ENCODE measurements at places on chromosomes 4 and X.

GRCh38 chr4:5780831-5781480 lies 70.0 kb downstream of the EVC start:
- no peak for DNase-seq

GRCh38 chrX:129785160-129785947 lies 5.6 kb downstream of the SASH3 start:
- no peak for DNase-seq

DNA sequence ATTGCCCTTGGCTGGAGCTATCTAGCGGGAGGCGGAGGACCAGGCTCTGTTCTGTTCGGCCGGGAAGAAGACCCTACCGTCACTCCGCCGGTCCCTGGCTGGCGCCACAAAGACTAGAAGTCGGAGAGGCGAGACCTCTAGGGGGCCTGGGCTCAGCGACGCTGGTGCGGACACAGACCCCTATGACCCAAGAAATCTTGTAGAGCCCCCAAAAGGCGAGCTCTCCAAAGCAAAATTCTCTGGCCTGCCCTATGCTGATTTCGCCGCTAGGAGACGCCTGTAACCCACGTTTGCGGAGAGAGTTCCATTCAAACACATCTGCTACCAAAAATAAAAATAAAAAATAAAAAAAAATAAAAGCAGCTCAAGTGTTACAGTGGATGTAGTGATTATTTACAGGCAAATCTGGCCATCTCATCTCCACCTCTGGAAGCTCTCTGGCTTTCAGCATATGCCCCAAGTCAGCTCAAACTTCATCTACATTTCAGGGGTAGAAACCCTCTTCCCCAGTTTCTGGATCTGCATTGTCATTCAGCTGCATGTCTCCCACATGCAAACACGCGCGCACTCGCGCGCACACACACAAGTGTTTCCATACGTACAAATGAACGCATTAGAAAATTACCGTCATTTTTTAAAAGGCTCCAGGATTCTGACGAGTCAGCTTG lies 2.4 kb upstream of the PCDH10 start:
- no peak for DNase-seq

DNA sequence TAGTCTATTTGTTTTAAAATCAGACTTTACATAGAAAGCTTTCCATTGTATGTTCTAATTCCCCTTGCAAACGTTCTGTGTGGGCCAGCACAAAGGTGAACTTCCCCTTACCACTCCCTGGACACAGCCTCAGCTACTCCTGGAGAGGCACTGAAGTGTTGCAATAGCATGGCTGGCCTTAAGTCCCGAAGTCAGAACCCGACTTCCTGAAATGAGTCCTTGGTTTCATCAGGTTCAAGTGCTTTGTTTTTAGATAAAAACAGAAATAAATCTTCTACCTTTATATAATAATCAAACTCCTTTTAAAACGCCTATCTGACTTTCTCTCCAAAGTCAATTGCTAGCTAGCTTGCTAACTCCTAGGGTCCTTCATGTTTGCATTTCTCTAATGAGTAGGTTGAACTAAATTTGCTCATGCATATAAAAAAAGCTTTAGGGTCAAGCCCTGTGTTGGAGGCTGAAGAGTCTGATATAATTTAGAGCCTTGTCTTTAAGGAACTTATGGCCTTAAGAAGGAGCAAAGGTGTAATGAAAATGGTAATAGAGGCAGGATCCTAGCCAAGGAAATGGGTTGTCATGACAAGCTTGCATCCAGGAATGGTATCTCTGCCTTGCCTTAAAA lies 9.0 kb downstream of the BMP3 start:
- peak; percentile 18 for DNase-seq

DNA sequence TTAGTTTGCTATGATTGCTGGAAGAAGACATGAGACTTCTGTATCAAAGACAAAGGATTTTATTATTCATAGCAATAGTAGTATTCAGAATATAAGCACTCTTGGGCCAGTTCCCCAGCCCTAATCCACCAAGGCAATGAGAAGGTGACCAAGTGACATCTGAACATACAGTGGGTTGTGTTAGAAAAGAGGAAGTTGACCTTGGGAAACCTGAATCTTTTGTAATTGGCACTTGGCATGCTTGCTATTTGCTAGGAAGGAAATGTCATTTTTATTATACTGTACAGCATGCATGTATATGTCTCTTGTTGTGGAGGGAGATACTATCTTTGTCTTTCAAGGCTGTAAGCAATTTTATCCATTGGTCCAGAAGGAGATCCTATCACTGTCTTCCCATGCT lies 216.1 kb upstream of the FAT1 start:
- DNase-seq = no peak

DNA sequence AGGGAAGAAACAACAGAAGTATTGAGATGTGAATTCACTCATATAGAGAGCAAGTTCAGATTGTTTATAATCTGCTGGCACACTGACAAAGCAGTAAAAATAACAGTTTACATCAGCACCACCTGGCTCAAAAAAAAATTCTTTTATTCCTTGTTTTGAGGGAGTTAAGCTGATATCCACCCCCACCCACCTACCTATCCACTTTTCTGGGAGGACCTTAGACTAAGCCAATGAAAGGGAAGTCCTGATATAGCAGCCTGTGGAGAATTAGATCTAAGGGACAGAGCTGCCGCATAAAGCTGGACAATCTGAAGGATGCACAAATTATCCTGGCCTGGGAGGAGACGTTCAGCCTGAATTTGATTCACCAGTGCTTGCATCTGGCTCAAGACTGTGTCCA lies 264.5 kb downstream of the RCHY1 start:
- no peak for DNase-seq

DNA sequence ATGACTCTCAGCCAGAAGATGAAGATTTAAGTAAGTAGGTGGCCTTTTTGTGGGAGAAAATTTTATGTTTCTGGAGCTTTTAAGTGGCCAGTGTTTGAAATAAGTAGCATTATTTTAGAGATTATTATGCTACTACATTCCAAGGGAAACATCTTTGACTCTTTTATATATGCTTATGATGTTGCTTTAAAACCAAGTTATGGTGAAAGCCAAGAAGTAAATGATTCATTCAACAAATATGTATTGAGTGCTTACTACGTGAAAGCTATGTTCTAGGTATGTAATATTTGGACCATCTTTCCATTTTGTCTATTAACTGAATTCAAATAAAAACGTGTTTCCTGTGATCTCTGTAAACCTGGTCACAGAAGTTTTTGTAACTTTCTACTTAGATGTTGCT lies 58.3 kb downstream of the ZFX start:
- no peak for DNase-seq

DNA sequence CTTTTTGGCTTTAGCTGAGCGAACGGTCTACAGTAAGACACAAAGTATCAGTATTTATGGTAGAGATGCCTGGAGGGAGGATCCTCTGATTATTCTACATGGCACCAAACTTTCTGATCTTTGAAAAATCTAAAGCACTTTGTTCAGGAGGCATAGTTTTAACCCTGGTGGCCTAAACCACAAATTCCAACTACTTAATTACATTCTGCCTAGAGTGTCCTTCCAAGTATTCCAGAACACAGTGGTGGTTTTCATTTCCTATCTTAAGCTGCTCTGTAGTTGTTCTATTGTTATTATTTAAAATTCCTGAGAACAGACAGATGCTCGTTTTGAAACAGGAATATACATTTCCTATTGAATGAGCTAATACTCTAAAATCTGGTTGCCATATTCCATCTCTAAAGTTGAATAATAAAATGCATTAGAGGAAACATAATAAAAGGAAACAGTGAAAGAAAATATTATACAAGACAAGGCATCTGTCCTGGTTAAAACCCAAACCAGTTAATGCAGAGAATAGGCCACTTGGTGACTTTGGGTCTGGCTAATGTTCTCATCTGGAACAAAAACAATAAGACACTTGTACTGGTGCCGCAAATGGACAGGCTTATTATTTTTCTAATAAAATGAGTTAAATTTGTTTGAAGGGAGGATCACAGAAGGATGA lies 657.4 kb downstream of the SPRY1 start:
- DNase-seq = no peak

GRCh38 chrX:139332441-139332840 lies 198.1 kb upstream of the F9 start:
- no peak for DNase-seq

- DNase-seq = no peak
Observed at GRCh38 chr4:162705130-162705803, 461.4 kb downstream of the NAF1 start.

DNA sequence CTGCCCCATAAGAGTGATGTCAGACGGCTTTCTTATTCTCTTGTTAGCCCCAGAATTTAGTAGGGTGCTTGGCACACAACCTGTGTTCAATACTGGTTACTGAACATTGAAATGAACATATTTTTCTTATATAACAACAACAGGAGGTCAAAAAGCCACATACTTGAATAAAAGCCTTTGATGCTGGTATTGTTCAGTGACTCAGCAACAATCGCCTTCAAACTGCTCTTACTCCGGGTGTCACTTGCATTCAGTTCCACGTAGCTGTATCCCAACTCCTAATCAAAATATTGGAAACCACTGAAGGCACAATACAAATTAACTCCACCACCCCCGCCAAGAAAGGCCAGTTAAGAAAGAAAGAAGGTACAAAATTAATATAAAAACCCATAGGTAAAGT lies 61.5 kb downstream of the RFC1 start:
- DNase-seq = no peak

GRCh38 chrX:15334561-15334960 lies 762 bp downstream of the PIGA start:
- no peak for DNase-seq

- DNase-seq = no peak
Observed at GRCh38 chr4:136742333-136742732, 790.0 kb downstream of the PCDH18 start.

All from kidney glomerular epithelial cell (primary cell).